ENCODE measurements at places on chromosomes 2 and 18. TPM values are rescaled to one million over a fixed set of nuclear protein-coding genes. Genes with fewer than 3 reads are reported as not detected.

Gene INPP5D
- 140 TPM for total RNA-seq

Gene GBX2
- not detected for total RNA-seq

Gene CCDC141
- total RNA-seq: 8.8 TPM

Gene KCTD1
- total RNA-seq: 4.1 TPM

Gene NPHP1
- 0.61 TPM for total RNA-seq

Gene RAPH1
- 0.16 TPM for total RNA-seq

Gene UCN
- total RNA-seq: 2.6 TPM

Gene BIN1
- 105 TPM for total RNA-seq

Gene SLC9A4
- 0.05 TPM for total RNA-seq

Gene ZNF532
- total RNA-seq: 2.4 TPM

Gene NLRC4
- 0.07 TPM for total RNA-seq

Gene SPC25
- 40.1 TPM for total RNA-seq

Gene ERFE
- not detected for total RNA-seq

Gene EVX2
- total RNA-seq: not detected

Gene COL6A3
- 1.5 TPM for total RNA-seq

Gene TMEM178A
- not detected for total RNA-seq

Gene DSG4
- not detected for total RNA-seq

Gene NYAP2
- not detected for total RNA-seq

Gene PID1
- total RNA-seq: not detected

Gene GAL3ST2
- 0.20 TPM for total RNA-seq

Gene STPG4
- total RNA-seq: 0.20 TPM

Gene ZAP70
- total RNA-seq: 338 TPM

Gene PROKR1
- total RNA-seq: not detected

Gene PHOSPHO2
- 5.9 TPM for total RNA-seq

Gene PTPRM
- total RNA-seq: 3.1 TPM

Gene SPATS2L
- total RNA-seq: 89.7 TPM

Gene LAMA3
- 0.23 TPM for total RNA-seq

Gene C2orf66
- total RNA-seq: not detected

Gene NGEF
- total RNA-seq: not detected

Gene MYO5B
- not detected for total RNA-seq

Gene MRO
- total RNA-seq: not detected

Gene FZD7
- total RNA-seq: 0.18 TPM

Gene UGT1A4
- not detected for total RNA-seq

Gene DCC
- not detected for total RNA-seq

Gene ELP2
- 58.8 TPM for total RNA-seq
